Fibroblast of skin of left quadriceps (primary cell): ENCODE measurements at places on chromosomes 7 and 10.

- DNase-seq, result no peak
Observed at GRCh38 chr10:22704942-22705341, 9.4 kb downstream of the PIP4K2A start.

DNA sequence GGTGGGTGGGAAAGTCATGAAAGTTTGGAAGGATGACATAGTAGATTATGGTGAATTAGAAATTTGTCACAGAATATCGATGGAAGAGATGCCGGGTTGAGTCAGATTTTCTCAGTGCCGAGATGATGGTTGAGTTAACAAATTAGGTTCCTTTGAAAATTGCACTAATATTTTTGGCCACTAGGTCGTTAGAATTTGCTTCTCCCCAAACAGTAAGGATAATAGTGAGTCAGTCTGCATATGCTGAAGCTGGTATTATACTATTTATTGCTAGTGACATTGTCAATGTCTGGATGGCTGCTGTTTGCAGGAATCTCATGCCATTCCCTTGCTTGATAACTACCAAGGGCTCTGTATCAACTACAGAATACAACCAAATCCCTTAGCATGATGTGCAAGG lies 37.7 kb upstream of the MINDY3 start:
- DNase-seq, result no peak

DNA sequence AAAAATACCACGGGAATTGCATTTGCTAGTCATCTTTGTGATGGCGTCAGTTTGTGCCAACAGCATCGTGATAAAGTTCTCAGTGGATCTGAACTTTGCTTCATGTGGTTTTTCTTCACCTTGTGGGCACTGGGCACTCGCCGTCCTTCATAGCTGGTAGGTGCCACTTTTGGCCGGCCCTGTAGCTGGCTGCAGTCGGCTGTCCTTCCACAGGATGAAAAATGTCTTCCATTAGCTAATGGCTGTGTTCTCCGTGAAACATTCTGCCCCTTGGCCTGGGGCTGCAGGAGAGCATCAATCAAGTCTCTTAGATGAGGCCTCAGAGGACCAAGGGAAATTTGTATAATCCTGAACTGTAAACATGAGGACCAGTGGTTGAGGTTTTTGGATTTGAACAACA lies 145.3 kb downstream of the DYNC1I1 start:
- no peak for DNase-seq

GRCh38 chr7:69411466-69411865 lies 186.8 kb upstream of the AUTS2 start:
- no peak for DNase-seq

DNA sequence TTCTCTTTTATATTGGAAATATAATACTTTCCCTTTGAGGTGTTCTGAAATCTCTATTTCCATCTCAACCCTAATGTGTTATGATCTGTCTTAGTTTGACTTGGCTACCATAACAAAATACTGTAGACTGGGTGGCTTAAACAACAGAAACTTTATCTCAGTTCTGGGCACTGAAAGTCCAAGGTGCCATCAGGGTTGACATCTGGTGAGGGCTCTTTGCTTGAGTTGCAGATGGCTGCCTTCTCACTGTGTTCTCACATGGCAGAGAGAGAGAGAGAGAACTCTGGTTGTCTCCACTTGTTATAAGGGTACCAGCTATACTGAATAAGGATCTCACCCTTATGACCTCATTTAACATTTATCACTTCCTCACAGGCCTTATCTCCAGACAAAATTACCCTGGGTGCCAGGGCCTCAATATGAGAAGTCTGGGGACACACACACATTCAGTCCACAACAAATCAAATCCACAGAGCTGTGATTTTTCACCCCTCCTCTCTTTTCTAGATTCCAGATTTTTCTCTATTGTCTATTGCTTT lies 104.5 kb downstream of the SRI start:
- DNase-seq, result no peak

DNA sequence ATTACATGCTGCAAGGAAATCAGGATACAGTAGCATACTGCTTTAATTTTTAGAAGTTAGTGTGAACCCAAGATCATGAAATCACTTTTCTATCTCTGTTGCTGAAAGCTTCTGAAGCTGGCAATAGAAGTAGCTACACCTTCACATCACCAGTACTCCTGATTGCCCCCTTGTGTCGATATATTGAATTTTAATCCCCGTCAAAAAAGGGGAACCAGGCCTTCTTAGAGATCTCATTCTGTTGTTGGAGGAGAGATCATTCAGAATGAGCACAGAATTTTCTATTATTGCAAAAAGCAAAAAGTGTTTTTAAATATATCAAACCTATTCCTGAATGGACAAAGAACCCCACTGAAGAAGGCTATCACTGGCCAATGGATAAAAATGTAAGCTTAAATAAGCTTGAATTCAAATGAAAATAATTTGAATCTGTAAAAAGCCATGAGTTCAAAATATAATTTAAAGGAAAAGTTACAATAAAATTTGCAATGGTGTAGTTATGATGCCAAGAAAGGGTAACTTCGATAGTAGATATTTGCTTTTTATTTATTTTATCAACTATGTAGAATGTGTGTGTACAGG lies 39.7 kb upstream of the TEX47 start:
- peak; percentile 6 for DNase-seq

DNA sequence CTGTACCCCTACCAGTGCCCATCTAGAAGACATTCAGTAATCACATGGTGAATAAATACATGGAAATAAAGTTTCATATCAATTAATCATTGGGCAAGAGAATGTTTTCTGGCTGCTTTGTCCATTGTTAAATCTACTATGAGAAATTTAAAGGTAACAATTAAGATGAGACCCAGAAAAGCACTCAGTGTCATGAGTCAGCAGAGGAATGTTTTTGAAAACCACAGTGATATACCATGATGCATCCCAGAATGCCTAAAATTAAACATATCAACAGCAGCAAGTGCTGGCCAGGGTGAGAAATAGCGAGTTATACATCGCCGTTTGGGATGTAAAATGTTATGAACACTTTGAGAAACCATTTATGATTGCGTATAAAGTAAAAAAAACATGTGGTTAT lies 825.3 kb upstream of the C7orf33 start:
- no peak for DNase-seq
